ENCODE measurements at places on chromosomes 4 and X.

DNA sequence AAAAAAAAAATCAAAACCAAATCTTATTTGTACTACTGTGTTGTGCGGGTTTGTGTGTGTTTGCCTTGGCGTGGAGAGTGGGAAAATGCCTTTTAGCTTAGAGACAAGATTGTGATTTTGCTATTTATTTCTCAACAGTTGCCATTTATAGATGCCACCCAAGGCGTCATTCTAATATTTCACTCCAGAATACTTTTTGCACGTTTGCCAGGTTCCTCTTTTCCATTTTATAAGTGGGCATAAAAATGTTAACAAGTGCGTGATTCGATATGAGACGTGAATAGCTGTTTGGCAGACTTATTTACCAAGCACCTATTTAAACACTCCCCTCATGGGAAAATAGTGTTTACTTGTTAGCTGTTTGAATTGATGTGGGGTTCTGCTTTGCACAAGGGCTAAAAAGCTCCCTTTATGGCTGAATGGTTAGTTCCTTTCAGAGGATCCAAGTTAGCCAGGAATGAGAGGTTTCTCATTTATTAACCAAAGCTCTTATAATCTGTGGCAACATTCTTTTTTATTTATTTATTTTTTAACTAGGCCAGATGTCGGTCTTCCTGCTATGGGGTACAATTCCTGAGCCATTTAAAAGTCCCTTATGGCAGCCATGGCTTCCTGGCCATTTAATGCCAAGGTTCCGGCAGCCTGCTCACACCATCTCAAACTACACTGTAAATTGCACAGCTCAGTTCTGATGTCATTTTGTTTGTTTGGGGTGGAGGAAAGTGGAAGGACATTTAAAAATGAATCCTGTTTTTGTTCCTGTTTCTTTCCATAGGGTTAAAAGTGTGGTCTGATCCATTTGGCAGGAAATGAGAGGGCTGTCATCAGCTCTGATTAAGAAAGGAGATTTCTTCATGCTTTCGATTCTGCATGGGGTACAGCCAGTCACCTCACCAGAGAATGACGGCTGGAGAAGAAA, 14.6 kb downstream of the SMIM20 start:
- peak; percentile 81 for DNase-seq

DNA sequence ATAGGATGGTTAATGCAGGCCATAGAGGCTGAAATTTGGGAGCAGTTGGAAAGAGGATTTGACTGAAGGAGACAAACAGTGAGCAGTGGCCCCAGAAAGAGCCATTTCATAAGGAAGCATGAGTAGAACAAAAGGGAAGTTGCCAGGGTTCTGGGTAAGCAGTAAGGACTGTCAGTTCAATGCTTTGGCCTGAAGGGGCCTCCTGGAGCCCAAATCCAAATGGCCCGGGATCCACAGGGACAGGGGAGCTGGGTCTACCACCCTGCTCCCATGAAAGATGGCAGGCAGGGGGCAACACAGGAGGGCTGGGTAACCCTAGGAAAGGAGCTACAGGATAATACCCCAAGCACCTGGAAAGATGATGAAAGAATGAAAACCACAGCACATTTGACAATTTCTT, 4.1 kb upstream of the INTS6L start:
- DNase-seq, result no peak

GRCh38 chr4:67521506-67521905, 23.8 kb downstream of the CENPC start:
- DNase-seq, result no peak

- no peak for DNase-seq
Observed at GRCh38 chr4:17055788-17056187, 157.3 kb upstream of the LDB2 start.

- DNase-seq, result no peak
Observed at GRCh38 chrX:103586659-103587058, 1.3 kb downstream of the TCEAL4 start.

- no peak for DNase-seq
Observed at GRCh38 chrX:131441033-131441432, 102.8 kb upstream of the OR13H1 start.

- DNase-seq, result no peak
Observed at GRCh38 chr4:4432341-4433125, 45.6 kb downstream of the NSG1 start.

DNA sequence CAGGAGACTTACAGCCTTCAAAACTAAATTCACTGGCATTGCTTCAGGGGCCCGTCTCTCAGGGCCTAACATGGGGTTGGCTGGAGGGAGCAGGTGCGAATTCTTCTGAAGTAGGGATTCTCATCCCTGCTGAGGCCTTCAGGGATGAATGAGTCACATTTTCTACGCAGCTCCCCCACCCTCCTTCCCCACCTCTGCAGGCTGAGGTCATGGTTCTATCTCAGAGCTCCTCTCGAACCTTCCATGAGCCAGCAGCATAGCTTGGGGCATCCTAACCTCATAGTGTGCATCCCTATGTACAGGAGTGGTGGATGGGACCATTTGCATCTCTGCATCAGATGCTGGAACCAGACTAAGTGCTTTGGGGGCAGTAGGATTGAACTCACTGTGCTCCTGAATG, 309.2 kb downstream of the EVC2 start:
- no peak for DNase-seq

DNA sequence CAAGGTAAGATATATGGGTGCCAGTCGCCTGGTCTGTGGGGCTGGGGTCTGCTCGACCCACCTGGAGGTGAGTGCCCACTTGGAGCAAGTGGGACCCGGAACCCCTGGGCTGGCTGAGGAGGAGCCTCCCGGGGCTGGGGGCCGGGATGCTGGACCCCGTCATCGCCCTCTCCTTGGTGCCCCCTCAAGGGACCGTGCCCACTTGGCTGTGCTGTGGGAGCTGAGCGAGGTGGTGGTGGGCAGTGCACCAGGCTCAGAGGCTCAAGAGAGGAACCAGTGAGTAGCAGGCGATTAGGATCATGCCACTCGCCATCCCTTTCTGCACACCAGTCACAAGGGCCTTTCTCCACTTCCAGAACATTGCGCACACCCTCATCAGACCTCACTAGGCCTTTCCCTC, 203.8 kb upstream of the PSAPL1 start:
- no peak for DNase-seq

DNA sequence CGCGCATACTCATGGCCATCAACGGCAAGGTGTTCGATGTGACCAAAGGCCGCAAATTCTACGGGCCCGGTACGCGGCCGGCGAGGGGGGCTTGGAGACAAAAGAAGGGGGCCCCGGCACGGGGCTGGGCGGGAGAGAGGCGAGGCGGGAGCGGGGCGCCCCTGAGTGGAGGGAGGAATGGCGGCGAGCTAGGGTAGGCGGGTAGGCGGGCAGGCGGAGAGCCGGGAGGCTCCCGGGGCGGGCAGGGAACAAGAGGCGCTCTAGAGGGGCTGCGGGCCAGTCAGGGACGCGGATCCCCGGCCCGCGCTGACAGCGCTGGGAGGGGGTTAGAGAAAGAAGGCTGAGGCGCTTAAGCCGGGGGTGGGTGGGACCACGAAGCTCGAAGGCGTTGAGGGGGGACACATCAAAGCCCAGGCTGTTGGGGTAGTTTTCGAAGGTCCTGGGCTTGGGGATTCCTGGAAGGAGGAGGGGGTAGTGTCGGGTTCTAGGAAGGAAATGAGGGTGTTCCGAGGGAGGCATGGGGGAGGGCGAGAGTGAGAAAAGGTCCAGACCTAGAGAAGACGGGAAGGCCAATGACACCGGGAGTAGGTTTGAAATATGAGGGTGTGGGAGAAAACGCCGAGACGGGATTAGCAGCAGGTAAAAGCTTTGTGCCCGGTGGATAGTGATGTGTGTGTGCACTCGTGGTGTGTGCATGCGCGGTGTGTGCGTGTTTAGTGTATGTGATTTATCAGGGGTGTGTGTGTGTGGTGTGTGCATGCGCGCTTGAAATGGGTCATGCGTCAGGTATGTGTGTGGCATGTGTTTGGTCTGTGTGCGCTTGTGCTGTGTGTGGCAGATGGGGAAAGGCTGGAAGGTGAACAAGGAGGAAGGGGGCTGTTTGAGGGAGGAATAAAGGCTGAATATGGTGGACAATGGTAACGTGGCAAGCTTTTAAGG, 807 bp downstream of the PGRMC1 start:
- DNase-seq, result no peak

- no peak for DNase-seq
Observed at GRCh38 chr4:37837446-37837845, 11.0 kb downstream of the PGM2 start.

DNA sequence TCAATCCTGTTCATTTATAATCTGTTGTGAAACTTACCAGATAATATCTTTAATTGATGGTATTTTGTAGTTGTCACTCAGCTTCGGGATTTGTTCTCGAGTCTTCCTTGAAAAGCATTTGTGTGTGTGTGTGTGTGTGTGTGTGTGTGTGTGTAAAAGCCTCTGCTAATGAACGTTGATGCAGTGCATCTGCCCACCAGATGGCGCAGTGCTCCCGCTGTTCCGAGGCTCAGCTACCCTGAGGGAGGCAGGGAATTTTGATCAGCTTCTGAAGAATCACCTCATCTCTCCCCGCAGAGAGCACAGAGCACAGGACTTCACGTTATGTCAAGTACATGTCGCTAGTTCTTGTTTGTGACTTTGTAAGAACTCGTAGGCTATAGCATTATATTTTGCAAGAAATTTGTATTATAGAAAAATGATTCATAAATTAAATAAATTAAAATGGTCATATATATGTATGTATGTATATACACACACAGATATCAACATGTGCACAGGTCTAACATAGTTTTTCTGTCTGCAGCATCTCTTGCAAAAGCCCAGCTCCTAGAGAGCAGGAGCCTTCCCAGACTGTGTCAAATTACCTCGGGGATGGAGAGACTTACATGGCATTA, 316.7 kb upstream of the IGFBP7 start:
- peak; percentile 3 for DNase-seq

DNA sequence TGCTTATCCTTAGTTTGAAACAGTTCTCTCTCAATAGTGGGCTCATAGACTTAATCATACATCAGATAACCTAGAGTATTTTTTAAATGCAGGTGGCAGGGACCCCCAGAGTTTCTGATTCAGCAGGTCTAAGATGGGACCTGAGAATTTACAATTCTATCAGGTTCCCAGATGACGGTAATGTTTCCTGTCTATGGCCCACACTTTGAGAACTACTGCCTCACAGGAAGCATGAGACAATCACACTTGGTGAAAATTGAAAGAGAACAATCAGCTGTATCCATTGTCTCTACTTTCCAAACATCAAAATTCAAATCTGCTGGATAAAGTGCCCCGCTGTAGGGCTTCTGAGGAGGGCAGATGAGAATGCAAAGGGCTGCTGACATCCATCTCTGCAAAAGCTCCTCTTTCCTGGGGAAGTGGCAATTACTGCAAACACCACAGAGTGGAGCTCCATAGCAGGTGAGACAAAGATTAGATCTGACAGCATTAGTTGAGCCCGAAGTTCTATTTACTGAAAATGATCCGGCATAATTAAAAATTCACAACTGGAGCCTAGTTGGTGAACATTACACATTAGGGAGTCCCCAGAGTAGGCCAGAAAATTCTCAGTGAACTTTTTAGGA, 187.8 kb upstream of the MBNL3 start:
- no peak for DNase-seq

DNA sequence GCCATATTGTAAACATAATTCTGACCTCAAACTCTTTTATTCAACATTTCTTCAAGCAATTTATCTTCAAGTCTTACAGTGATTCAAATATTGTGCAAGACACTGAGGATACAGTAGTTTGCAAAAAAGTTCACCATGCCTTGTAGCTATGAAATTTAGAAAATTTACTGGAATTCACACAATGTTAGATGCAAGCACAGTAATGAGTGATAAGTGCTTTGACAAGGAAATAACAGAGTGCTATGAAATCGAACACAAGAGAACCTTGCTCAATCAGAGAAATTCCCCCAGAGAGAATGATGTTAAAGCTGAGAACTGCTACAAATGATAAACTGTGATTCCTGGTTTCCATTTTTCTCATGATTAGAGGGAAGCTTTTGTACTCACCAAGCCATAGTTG, 952.9 kb downstream of the FAT4 start:
- DNase-seq, result no peak

DNA sequence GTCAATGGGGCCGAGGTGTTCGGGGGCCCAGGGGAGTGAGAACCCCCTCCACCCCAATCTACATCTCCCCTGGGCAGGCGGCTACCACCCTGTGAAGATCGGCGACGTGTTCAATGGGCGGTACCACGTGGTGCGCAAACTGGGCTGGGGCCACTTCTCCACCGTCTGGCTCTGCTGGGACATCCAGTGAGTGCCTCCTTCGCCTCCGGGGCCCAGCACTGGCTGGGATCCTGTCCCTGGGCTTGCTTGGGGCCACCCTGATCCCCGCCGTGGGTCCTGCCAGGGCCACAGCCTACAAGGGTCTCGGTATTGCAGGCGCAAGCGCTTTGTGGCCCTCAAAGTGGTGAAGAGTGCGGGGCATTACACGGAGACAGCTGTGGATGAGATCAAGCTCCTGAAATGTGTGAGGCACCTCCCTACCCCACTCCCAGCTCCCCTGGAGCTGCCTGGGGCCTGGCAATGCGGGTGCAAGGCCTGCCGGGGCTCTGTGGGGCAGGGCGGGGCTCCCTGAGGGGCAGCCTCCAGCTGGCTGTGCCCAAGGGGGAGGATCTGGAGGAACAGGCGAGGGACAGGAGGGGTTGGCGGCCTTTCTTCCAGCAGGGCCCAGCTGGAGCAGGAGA, 697 bp downstream of the SRPK3 start:
- no peak for DNase-seq
